Uterus (tissue), 4 donors: ENCODE measurements at places on chromosomes 13 and 19. TPM values are rescaled to one million over a fixed set of nuclear protein-coding genes. Genes with fewer than 3 reads are reported as not detected.

Gene ZNF418
- total RNA-seq: 5.9 TPM

Gene PPP1R13L
- 0.51 TPM for total RNA-seq

GRCh38 chr13:106473154-106473553 is 62.3 kb downstream of the EFNB2 start:
- no peak for DNase-seq

Gene C1QTNF9
- not detected for total RNA-seq

Gene UNC13A
- total RNA-seq: 0.21 TPM

Gene SLC1A6
- total RNA-seq: not detected

Gene TNNT1
- not detected for total RNA-seq

DNA sequence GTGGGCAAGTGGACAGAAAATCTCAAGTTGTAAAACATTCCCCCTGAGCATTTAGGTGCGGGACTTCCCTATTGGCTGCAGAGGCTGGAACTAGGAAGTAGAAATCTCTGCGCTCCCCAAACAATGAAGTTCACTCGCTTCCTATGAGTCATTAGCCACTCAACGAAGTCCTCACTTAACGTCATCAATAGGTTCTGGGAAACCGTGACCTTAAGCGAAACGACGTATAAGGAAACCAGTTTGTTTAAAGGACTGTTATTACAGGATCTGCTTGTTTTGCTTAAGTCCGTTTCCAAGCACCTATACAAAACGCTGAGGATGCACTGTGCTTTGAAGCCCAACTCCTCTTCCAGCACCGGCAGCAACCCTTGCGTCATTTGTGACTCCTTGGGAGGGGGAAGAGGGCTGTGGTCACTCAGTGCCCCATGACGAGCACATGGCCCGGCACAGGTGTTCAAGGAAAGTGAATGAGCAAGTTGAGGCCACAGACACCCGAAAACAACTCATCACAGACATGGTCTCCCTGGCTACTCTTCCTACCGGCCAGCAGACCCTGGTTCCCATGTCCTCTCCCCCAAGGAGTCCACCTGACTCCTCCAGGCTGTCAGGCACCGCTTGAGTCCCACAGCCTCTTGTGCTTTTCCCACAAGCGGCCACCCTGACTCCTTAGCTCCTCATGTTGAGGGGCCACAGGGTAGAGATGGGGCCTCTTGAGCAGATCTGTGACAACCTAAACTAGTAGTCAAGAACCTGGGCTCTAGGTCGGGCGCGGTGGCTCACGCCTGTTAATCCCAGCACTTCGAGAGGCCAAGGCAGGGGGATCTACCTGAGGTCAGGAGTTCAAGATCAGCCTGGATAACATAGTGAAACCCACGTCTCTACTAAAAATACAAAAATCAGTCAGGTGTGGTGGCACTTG is 4.8 kb downstream of the RPS16 start:
- no peak for DNase-seq

- no peak for DNase-seq
Observed at GRCh38 chr19:54172471-54173358, at the start of gene TMC4. Gene TMC4 (minus strand): TSS chr19:54173160. CDS start chr19:54173117, 43 bp downstream.

- DNase-seq: no peak
Observed at GRCh38 chr19:56088497-56089215, 32.4 kb downstream of the ZNF787 start.

Gene SLC25A41
- total RNA-seq: 0.52 TPM

DNA sequence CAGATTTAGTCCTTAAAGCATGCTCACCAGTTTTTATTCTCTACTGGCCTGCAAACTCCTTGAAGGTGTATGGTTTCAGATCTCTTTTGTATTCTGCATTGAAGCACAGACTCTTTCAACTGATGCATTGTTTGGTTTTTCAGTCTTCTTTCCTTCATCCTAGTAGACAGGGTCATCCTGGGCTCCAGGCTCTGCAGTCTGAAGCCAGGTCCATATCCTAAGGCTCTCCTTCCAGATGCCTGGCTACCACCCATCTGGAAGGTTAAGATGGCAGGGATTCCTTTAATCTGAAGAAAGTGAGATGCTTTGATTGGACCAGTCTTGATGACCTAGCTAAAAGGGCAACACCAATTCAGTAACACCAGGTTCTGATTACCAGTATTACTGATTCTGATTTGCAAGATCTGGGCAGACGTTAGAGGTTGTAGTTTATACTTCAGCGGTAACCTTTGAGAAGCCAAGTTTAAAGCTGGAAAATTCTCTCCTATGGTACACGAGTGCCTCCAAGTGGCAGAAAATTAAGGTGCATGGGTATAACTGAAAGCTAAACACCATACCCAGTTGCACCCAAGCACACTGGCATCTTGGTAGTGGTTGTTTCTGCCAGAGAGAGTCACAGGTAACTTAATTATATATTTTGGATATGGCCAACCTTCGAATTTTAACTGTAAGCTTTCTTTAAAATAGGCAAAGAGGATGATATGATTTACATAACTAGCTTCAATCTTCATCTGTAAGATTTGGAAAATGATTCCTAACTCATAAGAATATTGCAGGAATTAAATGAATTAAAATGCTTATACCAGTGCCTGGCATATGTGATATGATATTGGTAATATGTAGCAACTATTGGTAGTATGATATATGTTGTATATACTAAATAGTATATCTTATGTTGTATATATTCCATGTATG is 1651.9 kb upstream of the MIR17HG start:
- no peak for DNase-seq

Gene RFPL4AL1
- total RNA-seq: not detected

Gene EHD2
- 89.1 TPM for total RNA-seq

DNA sequence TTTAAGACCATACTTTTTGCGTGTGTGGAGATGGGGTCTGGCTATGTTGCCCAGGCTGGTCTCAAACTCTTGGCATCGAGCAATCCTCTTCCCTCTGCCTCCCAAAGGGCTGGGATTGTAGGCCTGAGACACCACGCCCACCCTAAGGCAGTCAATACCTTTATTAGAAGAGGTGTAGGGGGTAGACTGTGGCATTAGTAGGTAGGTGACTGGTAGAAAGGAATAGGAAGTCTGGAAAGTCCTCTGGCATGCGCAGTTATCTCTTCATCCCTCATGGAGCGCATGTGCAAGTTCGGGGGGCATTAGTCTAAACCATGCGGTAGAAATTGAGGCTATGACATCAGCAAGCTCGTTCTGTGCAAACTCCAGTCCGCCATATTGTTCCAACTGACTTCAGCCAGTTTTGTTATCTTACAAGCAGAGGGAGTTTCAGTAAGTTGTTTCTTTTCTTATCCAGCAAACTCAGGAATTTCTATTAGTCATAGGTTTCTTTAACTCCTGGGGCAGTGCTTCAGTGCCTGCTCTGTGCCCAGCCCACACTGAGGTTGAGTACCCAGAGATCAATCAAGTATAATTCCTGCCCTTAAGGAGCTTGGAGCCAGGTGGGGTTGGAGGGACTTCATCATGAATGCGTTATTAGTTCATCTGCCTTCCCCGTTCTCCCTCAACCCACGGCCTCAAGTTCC is 7.3 kb upstream of the RANBP3 start:
- no peak for DNase-seq

Gene FGF21
- total RNA-seq: not detected

DNA sequence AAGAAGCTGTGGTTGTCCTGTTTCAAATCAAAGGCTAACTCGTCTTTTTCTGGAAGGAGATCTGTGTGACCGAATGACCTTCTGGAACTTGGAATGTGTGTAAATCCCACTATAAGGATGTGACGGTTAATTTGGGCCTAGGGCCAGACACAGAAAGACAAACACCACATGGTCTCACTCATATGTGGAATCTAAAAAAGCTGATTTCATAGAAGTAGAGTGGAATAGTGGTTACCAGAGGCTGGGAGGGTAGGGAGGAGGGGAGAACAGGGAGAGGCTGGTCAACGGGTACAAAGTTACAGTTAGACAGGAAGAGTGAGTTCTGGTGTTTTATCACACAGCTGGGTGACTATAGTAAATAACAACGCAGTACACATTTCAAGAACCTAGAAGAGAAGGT is 39.3 kb upstream of the RGCC start:
- no peak for DNase-seq

DNA sequence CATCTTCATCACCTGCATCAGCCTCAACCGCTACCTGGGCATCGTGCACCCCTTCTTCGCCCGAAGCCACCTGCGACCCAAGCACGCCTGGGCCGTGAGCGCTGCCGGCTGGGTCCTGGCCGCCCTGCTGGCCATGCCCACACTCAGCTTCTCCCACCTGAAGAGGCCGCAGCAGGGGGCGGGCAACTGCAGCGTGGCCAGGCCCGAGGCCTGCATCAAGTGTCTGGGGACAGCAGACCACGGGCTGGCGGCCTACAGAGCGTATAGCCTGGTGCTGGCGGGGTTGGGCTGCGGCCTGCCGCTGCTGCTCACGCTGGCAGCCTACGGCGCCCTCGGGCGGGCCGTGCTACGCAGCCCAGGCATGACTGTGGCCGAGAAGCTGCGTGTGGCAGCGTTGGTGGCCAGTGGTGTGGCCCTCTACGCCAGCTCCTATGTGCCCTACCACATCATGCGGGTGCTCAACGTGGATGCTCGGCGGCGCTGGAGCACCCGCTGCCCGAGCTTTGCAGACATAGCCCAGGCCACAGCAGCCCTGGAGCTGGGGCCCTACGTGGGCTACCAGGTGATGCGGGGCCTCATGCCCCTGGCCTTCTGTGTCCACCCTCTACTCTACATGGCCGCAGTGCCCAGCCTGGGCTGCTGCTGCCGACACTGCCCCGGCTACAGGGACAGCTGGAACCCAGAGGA is 2.6 kb downstream of the P2RY11 start:
- DNase-seq: no peak

Gene WASF3
- total RNA-seq: 10.3 TPM

DNA sequence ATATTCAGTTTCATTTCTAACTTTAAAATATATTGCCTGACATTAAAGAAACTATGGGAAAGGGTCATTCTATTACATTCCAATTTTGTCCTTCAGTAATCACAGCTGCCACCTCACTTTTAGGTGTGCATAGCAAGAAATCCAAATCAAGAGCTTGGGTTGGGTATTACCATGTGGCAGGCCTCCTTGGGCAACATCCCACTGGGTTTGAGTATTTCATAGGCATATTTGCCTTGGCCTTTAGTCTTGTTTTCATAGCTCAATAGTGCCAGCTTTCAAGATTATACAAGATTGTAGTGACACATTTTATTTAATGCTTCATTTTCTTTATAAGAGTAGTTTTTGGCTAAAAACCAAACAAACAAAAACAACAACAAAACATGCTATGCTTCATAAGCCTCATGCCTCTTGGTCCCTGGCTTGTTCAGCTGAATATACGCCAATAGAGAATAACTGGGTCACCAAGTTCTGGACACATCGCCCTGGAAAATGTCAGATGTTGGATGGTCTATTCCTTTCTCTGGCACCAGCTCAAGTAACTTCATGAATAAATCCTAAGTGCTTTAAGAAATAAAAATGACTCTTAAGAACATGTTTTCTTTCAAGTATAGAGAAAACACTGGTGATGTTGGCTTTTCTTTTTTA is 167.4 kb upstream of the STARD13 start:
- DNase-seq: peak; percentile 45

Gene ZNF439
- 9.3 TPM for total RNA-seq

DNA sequence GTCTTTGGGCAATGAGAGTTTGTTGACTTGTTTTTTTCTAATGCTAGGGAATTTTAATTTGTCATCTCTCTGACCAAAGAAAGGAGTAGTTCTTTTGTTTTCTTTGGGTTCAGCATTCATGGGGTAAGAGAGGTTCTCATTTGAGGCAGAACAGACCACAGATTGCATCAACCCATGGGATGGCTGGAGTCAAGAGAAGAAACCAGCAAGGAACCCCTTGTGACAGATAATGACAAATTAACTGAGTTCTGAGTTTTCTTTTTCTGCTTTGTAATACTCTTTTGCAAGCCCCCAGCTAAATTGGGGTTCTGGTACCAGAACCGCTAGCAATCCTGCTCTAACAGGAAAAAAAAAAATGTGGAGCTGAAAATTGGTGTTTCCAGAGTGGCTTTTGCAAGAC is 864.1 kb downstream of the DIAPH3 start:
- no peak for DNase-seq

Gene PPP5C
- total RNA-seq: 26.1 TPM

- DNase-seq: no peak
Observed at GRCh38 chr13:74557870-74558269, 423.7 kb upstream of the KLF12 start.

DNA sequence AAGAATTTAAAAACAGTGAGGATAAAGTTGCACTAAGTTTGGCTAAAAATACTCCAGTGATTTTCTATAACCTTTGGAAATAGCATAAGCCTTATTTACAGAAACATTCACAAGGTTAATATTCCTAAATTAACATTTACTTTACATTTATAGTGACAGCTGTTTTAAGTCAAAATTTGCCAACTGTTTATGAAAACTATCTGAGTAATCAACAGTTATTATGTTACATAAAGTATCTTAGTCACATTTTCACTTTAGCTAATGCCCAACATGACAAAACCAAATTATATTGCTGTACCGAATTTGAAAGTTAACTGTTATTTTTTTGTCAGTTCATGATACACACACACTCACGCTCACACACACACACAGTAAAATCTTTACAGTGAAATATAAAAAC is 1.2 kb downstream of the TNFRSF19 start:
- no peak for DNase-seq

Gene SYDE1
- total RNA-seq: 28.2 TPM

Gene KLK6
- total RNA-seq: not detected

Gene ARRDC5
- total RNA-seq: not detected

DNA sequence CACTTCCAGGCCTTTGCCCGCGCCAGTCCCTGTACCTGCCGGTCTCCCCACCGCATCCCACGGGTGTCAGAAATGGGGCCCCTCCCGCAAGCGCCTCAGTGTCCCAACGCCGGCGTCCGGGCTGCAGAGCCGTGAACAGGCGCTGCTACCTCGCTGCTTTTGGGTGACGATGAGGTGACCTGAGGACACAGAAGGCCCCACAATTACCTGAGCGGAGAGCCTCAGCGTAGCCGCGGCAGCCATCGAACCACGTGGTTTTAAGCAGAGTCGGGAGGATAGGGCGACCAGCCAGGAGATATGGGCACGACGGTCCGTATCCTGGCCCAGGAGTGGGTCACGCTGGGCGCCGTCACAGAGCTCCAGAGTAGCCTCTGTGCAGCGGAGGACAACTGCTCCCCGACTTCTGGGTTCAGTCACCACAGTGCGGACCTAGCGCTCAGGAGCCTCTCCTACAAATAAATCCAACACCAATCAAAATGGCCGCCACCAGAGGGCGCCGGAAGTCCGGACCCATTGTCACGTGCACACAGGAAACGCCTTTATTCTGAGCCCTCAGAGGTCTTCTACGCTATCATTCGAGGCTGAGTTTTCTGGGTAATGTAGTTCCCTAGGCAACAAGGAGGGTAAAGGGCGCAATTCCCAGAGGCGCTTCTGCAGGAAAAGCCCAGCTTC is at the start of gene ZNF814:
TSS of gene ZNF814 (minus strand) at position 478 of the 672 bp plus-strand sequence. CDS start at position 243, 235 bp downstream.
- peak; percentile 66 for DNase-seq

GRCh38 chr19:48484247-48484893 is 15.2 kb downstream of the CYTH2 start:
- DNase-seq: no peak

DNA sequence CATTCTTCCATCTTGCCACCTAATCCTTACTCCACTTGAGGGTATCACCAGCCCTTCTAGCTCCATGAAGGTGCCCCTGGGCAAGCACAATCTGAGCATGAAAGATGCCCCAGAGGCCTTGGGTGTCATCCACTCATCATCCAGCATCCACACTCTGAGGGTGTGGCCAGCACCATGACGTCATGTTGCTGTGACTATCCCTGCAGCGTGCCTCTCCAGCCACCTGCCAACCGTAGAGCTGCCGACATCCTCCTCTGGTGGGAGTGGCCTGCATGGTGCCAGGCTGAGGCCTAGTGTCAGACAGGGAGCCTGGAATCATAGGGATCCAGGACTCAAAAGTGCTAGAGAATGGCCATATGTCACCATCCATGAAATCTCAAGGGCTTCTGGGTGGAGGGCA is 3.1 kb upstream of the KLK3 start:
- no peak for DNase-seq

Gene NTF4
- total RNA-seq: not detected

Gene EBI3
- total RNA-seq: not detected

- no peak for DNase-seq
Observed at GRCh38 chr13:108494991-108495645, 134.3 kb upstream of the MYO16 start.
